OCI-M1 (cell line): ENCODE measurements at places on chromosomes 12 and 14.

GRCh38 chr14:24365600-24366412 lies 2.2 kb upstream of the NFATC4 start:
- peak; percentile 94 for DNase-seq

DNA sequence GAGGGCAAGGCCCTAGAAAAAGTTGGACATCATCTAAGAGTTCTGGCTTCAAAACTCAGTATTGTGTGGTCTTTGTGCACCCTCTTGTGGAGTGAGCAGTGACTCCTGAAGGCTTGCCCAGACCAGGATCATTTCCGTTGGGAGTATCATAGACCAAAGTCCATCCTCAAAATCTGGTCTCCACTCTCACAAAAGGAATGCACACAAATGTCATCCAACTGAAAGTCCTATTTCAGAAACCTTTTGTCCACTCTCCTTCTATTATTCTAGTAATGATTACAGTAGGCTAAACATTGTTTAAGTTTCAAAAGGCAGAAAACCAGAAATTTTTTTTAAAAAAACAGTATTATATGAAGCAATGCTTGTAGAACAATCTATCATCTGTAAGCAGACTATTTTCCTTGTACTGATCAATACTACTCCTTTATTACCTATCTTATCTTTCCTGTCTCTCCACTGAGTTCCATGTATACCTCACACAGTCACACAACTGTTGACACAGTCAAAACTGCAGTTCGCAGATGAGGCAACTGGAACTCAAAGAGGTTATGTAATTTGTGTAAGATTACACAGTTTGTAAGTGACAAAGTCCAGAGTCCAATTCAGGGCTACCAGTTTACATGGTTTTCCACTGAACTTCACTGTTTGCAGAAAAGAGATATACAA lies 41.4 kb downstream of the COX16 start:
- DNase-seq, result peak; percentile 44

GRCh38 chr14:69699748-69700303 lies 67.1 kb upstream of the SRSF5 start:
- no peak for DNase-seq

- no peak for DNase-seq
Measured at GRCh38 chr14:68819260-68819691, 26.4 kb upstream of the ZFP36L1 start.

DNA sequence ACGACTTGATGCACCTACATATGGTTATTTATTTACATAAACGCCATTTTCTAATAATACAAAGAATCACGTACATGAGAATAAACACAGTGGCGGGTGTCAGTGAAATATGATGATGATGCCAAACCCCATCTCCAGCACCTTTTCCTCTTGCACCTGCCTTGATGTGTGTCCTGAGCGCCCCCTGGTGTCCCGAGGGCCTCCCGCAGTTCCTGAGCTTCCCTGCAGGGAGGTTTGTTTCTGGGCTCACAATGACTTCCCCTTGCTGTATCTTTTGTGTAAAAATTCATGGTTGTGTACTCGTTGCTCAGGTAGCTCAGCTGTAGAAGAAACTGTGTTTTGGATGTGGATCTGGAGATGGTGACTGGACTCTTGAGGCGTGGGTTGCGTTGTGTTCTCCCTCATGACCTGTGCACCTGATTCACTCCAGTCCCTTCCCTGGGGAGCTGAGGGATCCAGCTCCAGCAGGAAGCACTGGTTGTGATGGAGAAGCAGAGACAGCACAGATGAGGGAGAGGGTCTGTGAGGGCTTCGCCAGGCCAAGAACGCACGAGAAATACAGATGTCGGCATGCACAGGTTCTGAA lies 1037.8 kb downstream of the TMEM121 start:
- DNase-seq, result peak; percentile 51

GRCh38 chr12:130423136-130423535 lies 85.4 kb downstream of the PIWIL1 start:
- no peak for DNase-seq

GRCh38 chr12:11991604-11992003 lies 79.1 kb upstream of the BCL2L14 start:
- no peak for DNase-seq

GRCh38 chr12:113145720-113146551 lies 3.6 kb upstream of the CFAP73 start:
- no peak for DNase-seq

DNA sequence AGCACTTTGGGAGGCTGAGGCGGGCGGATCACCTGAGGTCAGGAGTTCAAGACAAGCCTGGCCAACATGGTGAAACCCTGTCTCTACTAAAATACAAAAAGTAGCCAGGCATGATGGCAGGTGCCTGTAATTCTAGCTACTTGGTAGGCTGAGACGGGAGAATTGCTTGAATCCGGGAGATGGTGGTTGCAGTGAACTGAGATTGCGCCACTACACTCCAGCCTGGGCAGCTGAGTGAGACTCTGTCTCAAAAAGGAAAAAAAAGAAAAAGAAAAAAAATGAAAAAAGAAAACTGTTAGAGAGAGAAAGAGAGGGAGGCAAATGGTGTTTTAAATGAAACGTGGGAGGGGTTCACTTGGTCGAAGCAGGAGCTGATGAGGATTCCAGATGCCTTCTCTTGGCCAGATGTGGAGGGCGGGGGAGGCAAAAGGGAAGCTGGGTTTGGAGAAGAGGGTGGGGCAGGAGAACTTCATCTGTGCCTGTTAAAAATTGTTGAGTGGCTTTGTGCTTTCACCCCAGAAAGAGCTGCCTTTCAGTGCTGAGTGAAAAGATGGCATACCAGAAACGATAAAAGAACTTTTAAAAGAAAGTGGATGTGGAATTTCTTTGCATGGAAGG lies 1.1 kb downstream of the EMP1 start:
- no peak for DNase-seq

DNA sequence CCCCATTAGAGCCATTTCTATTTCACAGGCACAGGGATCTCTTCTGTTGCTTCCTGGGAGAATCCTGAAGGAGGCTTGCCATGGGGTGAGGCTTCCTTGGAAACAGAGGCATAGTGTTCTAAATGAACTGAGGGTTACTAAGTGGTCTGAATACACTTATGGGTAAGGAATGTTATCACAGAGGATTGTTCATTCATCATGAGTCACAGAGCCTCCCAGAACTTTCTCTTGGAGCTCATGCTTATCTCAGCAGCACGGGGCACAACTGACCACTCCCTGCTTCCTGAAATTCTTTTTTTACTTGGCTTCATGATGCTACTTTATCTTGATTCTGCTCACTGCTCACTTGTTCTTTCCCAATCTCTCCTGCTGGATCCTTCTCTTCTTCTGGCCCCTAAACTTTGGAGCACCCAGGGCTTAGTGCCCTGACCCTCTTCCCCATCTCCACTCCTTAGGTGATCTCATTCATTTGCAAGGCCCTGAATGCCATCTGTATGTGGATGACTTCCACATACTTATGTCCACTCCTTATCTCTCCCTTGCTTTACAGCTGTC lies 57.9 kb downstream of the ANO6 start:
- DNase-seq, result peak; percentile 71

- DNase-seq, result no peak
Measured at GRCh38 chr14:96663076-96663475, 134.1 kb upstream of the VRK1 start.

DNA sequence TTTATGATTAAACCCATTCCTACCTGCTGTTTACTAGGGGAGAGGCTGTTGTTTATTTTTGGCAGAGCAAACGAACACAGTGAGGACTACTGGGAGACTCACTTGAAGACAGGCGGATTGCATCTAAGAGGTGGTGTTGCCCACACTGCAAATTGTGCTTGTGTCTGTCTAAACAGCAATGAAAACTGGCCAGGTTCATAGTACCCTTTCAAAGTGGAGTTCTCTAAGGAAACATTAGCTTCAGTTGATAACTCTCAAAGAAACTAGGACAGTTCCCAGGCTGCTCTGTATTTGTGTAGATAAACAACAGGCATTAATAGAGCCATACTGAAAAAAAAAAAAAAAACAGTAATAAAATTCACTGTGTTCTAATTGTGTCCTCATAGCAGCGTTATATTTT lies 466.0 kb upstream of the RGS6 start:
- no peak for DNase-seq

GRCh38 chr14:96660667-96661066 lies 136.5 kb upstream of the VRK1 start:
- peak; percentile 20 for DNase-seq

GRCh38 chr14:36091096-36091495 lies 85.4 kb downstream of the PTCSC3 start:
- DNase-seq, result peak; percentile 11

- DNase-seq, result peak; percentile 40
Measured at GRCh38 chr12:105109465-105110212, 2.1 kb downstream of the WASHC4 start.

- peak; percentile 87 for DNase-seq
Measured at GRCh38 chr12:27237790-27238771, 6.0 kb upstream of the STK38L start.

GRCh38 chr12:77772676-77773298 lies 57.9 kb upstream of the NAV3 start:
- DNase-seq, result no peak

GRCh38 chr12:100473716-100474150 lies at the start of gene NR1H4:
NR1H4 (plus strand) TSS chr12:100473866; CDS start chr12:100493324, 19,458 bp downstream.
- DNase-seq, result no peak

DNA sequence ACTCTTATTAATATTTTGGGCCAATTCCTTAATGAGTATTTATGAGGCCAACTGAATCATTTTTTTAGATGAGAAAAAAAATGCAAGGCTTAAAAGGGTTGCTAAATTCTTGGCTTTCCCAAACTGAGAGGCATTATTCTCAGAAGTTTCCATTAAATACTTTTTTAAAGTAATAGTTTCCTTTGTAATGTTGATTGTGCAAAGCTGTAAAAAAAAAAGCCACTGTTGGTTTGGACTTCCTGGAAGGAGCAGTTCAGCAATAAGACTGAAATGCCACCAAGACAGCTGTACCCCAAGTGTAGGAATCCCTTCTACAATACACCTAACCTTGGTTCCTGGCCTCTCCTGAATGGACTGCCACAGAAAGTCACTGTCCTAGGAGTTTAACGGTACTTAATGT lies 231.3 kb downstream of the MON2 start:
- DNase-seq, result no peak

- DNase-seq, result peak; percentile 30
Measured at GRCh38 chr14:31090883-31091764, 64.9 kb upstream of the STRN3 start.
